ENCODE measurements at places on chromosomes 3 and 15.
A peak's percentile ranks its signal among the peaks of the same experiment; 100 is the strongest.

DNA sequence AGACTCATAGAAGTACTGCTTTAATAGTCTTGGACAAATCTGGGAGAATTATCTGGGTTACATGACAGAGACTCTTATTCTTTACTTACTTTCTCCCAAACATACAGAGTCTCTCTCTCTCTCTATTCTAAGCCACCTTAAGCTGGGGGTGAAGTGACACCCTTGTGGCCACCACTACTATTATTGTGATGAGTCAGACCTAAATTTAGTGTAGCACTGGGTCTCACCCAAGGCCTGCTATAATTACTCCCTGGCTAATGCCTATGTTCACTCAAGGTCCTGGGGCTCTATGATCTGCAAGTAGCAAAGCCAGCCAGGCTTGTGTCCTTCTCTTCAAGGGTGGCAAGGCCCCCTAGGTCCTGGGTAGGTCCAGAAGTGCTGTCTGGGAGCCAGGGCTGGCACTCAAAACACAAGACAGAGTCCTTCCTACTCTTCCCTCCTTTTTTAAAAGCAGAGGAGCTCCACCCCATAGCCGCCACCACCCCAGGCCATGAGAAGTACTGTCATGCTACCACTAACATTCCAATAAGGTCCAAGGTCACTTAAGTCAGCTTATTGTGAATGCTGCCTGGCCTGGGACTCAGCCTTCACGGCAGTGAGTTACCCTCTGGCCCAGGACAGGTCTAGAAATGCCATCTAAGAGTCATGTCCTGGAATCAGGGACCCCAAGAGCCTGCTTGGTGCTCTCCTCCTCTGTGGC, 183.6 kb downstream of the POLQ start:
- no peak for DNase-seq

DNA sequence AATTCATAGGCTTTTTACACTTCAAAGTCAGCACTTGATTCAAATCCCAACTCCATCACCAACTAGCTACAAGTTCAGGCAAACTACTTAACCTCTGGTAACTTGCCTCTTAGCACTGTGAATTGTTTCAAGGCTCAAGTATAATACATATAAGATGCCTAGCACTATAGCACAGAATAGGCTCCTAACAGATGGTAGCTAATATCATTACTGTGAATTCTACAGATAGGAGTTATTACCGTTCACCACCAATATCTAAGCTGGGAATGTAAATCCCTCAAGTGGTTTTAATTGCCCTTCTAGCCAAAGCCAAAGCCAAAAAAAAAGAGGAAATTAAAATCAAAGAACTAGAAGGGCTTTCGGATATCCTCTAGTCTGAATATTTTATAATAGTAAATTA, 15.4 kb downstream of the DLG1 start:
- no peak for DNase-seq

GRCh38 chr3:63857311-63857710, 6.3 kb downstream of the THOC7 start:
- no peak for DNase-seq

DNA sequence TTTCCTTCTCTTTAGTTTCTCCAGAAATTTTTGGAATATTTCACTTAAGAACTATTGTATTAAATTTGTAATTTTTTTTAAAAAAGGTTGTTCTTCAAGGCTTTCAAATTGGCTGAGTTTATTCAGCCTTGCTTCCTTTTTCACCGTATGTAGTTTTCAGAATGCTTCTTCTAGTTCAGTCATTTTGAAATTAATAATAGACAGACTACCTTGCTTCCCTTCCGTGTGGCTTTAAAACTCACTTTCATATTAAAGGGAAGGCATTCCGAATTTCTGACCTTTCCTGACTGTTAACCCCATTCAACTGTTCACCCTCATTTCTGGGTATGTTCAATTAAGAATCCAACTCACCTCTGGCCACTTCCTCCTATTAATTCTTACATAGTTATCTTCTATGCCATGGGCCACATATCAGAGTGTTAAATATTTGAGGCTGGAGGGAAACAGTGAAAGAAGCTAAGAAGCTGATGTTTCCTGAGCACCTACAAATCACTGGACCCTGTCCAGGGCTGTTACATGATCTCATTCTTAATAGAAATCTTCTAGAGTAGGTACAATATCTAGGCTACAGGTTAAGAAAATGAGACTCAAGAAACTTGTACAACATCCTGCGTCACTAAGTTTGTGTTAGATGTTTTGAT, 237.5 kb downstream of the P3H2 start:
- DNase-seq = no peak

GRCh38 chr3:14900881-14901873, 46.2 kb upstream of the NR2C2 start:
- no peak for DNase-seq

DNA sequence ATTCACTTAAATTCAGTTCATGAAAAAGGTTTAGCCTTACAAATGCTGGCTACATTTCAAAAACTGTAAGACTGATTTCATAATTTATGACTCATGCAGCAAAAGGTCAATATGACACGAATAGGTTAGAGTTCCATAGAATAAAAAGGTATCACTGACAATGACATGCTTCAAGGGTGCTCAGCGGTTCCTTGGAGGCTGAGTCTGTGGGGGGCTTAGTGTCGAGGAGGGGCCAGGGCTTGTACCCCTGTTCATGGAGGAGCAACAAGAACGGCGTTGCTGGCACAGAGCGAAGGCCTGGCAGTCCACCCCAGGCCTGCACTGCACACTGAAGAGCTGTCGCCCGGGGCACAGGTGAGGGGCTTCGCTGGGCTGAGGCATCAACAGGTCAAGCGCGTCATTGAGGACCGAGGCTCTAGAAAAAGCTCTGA, 174.2 kb downstream of the NR1D2 start:
- no peak for DNase-seq

GRCh38 chr3:127324913-127325628, 37.2 kb upstream of the PRR20G start:
- DNase-seq = no peak

GRCh38 chr3:122358703-122359032, 24.4 kb downstream of the MIX23 start:
- DNase-seq = no peak

GRCh38 chr15:38254051-38254883, 1.6 kb downstream of the SPRED1 start:
- peak; percentile 63 for DNase-seq

DNA sequence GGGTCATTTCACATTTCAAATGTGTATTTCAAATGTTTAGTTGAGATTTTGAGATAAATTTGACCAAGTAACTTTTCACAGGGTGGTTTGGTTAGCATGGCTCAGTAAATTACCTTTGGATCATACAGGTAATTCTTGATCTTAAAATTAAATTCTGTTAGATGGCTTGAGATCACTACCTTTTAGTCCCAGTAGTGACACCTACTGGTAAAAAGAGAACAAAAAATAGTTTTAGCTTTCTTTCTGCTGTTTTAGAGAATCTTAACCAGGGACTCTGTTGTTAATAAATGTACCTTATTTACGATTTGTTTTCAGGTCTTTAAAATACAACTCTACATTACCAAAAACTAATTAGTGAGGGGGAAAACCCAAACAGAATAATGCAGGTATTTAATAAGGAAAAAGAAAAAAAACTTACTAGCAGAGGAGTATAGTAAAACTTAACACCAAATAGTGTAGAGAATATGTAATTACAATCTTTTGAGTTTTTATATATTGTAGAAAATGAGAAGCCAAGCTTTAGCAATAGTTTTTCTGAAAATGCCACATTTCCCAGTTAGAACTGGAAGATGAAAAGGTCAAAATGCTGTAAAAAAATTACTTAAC, 620.3 kb upstream of the AGTR1 start:
- DNase-seq = peak; percentile 7

GRCh38 chr3:122688996-122689395, 8.4 kb downstream of the PARP14 start:
- no peak for DNase-seq

DNA sequence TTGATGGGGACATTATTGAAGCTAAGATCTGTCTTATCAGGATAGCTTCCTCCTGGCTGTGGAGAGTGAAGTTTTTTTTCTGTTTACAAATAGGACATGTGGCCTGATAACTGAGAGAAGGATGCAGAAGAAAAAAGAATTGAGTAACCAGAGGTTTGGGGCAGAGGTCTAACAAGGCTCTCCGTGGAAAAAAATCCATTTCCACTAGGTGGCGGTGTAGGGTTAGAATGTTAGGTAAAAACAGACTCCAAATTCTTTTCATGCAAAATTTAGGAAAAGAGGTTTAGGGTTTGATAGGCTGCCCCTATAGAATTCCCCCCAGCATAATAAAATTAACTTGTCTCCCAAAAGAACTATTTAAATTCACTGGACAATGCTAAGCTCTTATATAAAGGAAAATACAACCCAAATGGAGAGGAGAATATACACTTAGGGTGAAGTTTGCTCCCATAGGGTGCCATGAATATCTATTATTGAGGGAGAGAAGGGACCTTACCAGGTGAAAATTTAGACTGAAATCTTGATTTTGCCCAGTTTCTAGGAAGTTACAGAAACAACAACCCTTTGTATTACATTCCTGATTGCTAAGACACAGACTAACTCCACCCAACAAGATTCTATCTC, 1560.4 kb downstream of the OTOL1 start:
- peak; percentile 34 for DNase-seq

DNA sequence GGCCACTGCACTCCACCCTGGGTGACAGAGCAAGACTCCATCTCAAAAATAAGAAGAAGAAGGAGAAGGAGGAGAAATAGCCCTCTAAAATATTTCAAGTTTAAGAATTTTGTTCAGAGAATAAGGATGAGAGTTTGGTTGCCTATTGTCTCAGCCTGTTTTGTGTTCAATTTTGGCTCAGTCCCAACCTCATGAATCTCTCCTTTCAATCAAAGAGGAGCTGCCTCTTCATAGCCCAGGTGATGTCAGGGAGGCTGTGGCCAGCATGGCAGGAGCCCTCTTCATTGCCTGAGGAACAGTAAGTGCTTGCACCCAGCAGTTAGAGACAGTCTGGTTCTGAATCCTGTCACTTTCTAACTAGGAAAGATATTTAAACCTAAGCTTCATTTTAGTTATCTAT, 55.0 kb downstream of the BDH1 start:
- DNase-seq = no peak
